ENCODE measurements at places on chromosomes 5 and 9.

- DNase-seq = no peak
These were observed 492.0 kb upstream of the MEF2C start for GRCh38 chr5:89374818-89375521.

- DNase-seq = peak; percentile 30
These were observed 87.2 kb downstream of the PTTG1 start for GRCh38 chr5:160508780-160509361.

DNA sequence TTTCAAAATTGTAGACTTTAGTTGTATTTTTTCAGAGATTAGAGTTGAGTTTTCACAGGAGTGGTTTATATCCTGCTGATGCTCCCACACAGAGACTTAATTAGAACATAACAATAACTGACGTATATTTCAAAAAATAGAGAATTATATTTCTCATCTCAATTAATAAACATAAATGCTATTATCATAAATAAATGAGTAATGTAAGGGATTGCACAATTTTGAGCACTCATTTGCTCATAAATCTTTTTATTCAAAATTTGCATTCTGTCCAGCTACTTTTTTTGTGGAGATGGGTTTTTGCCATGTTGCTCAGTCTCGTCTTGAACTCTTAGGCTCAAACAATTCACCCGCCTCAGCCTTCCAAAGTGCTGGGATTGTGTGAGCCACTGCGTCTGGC, 515.7 kb upstream of the RORB start:
- no peak for DNase-seq

DNA sequence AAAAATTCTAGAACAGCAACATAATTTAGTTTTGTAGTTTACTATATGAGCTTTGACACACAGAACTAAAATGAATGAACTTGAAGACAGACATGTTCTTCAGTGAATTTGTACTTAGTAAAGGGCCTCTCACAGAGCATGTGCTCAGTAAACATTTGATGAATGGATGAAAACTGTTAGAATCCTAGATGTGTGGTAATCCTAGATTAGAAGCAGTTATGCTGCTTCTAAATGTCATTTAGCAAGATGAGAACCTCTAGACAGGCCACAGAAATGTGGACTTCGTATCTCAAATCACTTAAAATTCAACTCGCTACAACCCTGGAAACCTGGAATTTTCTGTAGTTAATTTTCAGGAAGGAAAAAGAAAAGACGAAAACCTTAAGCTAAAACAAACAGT, 8.5 kb downstream of the GOLPH3 start:
- no peak for DNase-seq

GRCh38 chr5:172481011-172481800, 26.9 kb upstream of the SH3PXD2B start:
- DNase-seq = no peak

DNA sequence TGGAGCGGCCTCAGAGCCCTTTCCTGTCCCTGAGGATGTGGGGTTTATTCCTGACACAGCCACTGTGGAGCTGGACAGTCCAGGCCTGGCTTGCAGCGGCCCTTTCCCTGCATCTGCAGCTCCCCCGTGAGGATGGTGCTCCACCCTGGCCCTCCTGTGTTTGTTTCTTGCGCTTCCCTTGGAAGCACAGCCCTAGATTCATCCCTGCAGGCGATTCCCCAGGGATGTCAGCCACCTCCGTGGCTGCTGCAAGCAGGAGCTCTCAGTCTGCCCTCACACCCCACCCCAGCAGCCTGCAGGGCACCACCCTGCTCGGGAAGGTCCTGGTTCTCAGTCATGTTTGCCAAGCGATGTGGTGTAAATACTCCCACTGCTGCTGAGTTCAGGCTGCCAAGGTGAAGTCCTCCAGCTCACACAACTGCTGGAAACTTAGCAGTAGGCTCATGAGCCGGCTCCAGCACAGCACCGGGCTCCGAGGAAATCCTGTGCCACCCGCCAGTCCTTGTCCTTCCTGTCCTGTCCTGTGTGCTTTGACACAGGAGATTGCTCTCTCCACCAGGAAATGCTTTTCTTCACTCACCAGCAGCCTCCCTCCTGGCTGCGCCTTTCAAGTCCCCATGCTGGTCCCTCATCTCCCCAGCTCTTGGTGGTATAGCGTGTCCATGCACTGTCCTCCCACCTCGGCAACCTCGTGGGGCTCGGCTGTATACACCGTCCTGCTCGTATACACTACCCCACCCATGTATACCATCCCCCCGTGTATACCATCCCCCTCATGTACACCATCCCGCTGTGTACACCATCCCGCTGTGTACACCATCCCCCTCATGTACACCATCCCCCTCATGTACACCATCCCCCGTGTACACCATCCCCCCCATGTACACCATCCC, 16.2 kb downstream of the ROPN1L start:
- no peak for DNase-seq

DNA sequence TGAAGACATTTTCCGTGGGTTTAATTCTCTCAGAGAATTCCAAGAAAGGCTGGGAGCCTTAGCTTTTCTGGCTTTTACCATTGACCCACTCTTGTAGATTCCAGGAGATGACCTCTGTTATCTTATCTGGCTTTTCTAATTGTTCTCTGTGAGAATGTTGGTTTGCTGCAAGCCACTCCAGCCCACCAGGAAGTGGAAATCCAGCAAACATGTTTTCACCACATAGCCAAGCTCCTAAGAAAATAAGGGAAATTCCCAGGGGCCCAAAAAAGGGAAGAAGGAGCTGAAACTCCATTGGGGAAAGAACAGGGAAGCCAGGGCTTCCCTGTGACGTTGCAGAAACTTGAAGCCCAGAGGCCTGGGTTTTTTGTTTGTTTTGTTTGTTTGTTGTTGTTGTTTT, 19.7 kb downstream of the GPR107 start:
- DNase-seq = no peak

DNA sequence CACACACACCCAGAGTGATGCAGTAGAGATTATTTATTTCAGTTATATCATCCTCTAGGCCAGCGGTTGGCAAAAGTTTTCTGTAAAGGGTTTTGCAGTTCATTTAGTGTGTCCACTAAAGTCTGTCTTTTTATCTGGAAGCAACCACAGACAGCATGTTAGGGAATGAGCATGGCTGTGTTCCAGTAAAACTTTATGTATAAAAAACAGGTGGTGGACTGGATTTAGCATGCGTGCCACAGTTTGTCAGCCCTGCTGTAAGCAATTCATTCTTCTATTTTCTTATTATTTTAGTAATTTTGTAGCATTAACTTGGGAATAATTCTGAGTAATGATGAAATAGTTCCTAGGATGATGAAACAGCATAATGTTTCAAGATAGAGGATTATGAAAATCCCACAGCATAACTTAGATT, 51.7 kb downstream of the CCNH start:
- DNase-seq = no peak

- DNase-seq = no peak
These were observed 37.4 kb downstream of the BOD1 start for GRCh38 chr5:173578947-173579615.

- DNase-seq = no peak
These were observed 24.9 kb downstream of the MOCS2 start for GRCh38 chr5:53084546-53085255.
